ENCODE measurements at places on chromosomes 5 and 9.

DNA sequence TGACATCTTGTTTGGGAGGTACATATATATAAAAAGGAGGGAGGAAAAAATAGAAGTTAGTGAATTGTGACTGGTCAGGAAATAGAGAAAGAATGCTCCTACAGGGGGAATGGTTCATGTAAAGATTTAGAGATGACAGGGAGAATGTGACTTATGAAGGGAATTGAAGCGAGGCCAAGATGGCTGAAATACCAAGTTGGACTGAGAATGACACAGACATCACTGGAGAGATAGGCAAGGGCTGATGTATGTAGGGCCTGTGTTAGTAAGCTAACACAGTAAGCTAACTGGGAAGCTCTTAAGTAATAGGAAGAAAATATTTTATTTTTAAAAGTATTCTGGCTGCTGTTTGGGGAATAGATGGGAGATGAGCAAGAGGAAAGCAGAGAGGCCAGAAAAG, 286.3 kb downstream of the NNT start:
- DNase-seq: no peak

DNA sequence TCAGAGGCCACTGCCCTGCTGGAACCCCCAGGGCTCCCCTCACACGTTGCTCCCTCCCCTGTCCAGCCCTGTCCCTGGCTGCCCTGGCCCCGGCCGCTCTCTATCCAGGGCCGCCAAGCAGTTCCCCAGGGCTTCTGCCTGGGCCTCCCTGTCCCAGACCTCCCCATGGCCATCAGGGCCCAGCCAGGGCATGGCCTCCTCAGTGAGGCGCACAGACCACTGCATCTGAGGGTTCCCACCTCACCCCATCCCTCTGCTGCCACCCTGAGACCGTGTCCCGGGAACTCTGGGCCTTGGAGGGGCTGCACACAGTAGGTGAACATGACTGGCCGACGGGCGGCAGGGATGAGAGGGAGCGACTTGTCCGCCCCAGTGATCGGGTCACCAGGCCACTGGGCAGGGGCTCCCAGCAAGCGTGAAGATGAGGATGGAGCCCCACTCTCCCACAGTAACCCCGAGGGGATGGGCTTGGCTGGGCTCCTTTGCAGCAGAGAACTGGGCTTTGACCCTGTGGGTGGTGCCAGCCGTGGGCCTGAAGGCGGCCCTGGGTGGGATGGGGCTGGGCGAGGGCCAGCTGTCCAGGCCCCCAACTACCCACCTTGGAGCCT, 108.4 kb upstream of the SARDH start:
- no peak for DNase-seq

DNA sequence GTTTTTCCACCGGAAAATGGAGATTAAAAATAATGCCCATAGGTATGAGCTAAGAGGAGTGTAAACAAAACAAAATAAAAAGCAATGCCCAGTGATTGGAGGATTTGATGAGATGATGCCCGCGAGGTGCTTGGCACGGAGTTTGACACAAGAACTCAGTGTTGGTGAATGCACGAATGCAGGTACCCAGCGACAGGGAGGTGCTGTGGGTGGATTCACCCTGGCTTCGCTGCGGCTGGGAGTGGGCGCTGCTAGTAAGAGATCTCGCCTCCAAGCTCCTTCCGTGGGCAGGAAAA, 526 bp upstream of the STXBP1 start:
- DNase-seq: no peak

- no peak for DNase-seq
Measured at GRCh38 chr5:120372899-120373298, 91.2 kb upstream of the PRR16 start.

DNA sequence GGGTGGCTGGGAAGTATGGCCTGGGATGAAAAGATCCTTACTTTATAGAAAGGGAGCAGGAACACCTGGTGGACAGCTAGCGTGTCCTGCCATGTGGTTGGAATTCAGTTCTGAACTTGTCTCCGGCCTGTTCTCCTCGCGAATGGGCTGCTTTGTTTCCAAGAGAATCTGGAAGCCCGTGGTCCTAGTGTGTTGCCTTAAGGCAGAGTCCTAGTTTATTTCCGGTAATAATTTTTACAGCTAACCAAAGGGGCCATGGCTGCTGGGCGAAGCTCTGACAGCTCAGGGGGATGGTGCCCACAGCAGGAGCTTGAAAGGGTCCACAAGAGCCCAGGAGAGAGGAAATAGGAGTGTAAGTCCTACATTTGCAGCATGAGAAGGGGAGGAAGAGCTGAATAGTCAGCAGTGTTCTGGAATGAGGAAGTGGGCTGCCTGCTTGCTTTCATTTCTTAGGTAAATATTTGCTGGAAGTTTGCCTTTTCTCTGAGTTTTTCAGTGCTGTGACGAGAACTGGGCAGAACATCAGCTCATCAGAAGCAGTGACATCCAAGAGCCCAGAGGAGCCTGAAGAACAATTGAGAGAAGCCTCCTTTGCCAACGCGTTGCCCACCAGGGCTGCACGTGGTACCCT, 13.1 kb upstream of the IGFBPL1 start:
- DNase-seq: no peak

DNA sequence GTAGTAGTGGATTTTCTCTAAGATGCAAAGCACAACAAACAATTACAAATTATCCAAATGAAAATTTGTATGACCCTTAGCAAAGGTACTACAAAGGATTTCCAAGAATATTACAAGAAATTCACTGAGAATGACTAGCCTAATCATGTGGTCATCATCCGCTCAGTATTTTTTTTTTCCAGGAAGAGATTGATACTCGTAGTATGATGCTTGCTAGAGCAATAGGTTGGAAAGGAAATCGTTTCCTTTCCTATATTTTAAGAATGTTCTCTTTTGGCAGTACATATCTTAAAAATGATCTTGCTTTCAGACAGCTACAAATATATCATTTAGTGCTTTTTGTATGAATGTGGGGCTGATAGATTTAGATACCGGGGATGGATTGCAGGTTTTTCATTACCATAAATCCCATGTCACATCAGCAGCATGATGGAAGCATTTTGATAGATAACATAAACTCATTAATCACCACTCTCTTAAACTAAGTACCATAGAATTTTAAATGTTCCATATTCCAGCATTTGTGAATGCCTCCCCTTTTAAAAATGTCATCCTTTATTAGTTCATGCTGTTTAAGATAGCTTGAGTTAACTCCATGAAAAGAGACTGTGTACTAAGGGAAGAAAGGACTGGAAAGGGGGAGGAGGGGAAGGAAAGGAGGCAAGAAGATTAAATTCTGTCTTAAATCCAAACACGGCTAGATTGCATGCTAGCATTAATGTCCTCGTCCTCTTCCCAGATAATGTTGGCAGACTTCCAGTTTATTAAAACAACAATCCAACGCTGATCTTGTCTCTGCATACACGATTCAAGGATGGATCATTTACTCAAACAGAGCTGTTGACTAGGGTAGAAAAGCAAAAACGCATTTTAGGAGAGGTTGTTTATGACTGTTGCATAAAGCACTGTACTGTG, 311.7 kb upstream of the ZNF608 start:
- DNase-seq: no peak

DNA sequence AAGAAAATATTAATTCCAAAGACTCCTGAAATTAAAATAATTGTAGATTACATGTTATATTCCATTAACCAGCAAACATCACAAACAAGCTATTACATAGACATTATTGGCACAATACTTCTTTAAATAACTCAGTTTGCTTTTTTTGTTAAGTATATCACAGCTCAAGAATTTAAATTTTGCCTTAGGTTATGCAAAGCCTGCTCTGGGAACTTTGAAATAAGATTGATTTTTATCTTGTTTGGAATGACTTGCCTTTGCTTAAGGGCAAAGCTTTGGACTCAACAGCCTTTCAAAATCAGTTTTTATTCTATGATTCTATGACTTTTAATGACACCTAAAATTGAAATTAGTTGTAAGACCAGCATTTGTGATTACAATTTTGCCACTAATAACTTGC, 78.2 kb downstream of the ALDH7A1 start:
- DNase-seq: no peak
